Left ventricle myocardium inferior (tissue), 1 donor: ENCODE measurements at places on chromosomes 5 and 9. TPM values are rescaled to one million over a fixed set of nuclear protein-coding genes. Genes with fewer than 3 reads are reported as not detected.

Gene PLCXD3
- 73.1 TPM for total RNA-seq

Gene TMEM252
- not detected for total RNA-seq

Gene ENHO
- not detected for total RNA-seq

Gene BASP1
- 3.7 TPM for total RNA-seq

Gene ZSWIM6
- 5.7 TPM for total RNA-seq

Gene CDH10
- total RNA-seq, result not detected

Gene ZFR
- total RNA-seq, result 60.3 TPM

Gene TRMT10B
- 4.5 TPM for total RNA-seq

Gene ALDH1A1
- 20.7 TPM for total RNA-seq

Gene SOHLH1
- not detected for total RNA-seq

Gene TAF1L
- not detected for total RNA-seq

GRCh38 chr5:6820851-6821479 is 107.7 kb downstream of the TENT4A start:
- DNase-seq, result no peak

DNA sequence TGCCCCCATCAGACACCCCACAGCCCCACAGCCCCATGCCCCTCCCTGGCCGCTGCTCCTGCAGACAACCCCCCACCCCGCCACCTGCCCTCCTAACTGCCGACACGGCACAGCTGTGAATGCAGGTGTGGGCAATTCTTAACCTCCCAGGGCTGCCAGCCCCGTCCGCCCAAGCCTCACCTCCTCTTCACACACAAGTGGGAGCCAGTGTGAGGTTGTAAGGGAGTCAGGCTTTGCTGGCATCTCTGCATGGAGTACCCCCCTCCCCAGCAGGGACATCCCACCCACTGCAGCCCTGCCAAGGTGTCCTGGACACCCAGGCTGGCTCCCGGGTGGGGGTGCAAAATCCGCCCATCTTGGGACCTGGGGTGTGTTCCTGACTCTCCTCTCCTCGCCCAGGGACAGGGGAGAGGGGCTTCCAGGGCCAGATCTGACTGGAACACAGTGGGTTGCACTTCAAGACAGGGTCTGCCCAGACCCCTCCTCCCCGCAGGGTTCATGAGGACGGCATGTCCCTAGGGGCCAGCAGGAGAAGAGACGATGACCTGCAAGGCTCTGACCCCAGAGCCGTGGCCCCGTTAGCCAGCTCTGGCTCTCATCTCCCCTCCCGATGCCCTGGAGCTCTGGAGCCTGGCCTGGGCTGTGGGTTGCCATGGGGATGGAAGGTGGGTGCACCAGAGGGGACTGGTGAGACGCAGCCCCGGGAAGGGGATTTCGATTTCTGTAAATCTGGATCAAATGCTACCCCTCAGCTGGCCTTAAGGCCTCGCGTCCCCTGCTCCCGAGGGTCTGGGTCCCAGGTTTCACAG is 34.4 kb downstream of the SARDH start:
- no peak for DNase-seq

GRCh38 chr5:9284781-9285307 is 261.0 kb downstream of the SEMA5A start:
- DNase-seq, result no peak

DNA sequence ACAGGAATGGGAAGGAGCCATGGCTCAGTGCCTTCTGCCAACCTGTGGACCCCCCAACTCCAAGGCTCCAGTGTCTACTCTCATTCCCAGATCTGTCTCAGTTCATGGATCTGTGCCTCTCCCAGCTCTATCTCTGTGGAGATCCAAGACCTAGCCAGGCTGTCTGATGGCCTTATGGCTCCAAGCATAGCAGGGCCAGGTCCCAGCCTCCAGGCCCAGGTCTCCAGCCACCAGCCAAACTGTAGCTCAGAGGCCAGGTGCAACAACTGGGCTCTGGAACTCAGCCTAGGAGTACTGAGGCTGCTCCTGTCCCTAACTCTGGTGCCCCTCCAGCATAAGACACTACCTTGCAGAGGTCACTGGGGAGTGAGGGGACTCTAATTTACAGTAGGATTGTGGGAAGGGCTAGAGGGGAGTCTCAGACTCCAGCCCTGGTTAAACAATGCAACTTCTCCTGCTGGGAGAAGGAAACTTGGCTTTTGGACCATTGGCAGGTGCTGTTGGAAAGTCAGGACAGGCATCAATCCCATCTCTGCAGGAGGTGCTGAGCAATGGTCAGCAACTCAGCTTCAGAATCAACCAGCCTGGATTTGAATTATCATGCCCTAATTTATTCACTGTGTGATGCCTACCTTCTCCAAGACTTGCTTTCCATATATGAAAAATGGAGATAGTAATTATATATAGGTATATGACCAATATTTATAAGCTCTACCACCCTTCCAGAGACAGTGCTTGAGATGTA is 63.0 kb downstream of the PCDH1 start:
- no peak for DNase-seq

DNA sequence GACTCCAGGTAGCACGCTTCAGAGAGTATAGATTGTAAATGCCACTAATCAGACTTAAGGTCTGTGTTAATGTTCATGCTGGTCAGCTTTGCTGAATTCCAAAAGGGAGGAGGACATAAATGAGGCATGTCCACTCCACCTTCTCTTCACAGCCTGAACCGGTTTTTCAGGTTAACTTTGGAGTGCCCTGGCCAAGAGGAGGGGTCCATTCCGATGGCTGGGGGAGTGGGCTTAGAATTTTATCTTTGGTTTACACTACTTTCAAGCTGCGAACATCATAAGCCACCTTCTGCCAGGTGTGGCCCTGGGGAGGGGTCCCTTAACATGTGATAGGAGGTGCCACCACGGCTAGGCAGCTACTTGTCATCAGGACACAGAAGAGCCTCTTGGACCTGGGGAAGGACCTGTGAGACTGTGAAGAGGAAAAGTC is 24.2 kb downstream of the ABO start:
- DNase-seq, result no peak

DNA sequence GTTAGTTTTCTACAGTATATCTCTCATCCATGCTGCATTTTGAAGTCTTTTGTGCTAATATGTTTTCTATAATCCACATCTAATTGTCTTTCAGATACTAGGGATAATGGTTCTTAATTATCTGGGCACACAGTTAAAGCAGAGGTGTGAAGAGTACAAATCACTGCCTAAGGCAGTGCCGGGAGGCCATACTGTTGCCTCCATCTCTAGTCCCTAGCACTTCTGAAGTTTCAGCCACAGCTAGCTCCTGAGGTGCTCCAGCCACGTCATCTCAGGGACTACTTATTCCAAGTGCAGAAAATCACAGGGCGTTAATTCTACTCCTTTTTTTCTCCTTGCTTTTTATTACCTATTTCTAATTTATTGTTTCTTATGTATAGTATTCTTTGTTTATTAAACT is 760.0 kb upstream of the FAM174A start:
- no peak for DNase-seq

- DNase-seq, result no peak
These were observed 157.7 kb downstream of the SLF1 start for GRCh38 chr5:94776167-94776566.

DNA sequence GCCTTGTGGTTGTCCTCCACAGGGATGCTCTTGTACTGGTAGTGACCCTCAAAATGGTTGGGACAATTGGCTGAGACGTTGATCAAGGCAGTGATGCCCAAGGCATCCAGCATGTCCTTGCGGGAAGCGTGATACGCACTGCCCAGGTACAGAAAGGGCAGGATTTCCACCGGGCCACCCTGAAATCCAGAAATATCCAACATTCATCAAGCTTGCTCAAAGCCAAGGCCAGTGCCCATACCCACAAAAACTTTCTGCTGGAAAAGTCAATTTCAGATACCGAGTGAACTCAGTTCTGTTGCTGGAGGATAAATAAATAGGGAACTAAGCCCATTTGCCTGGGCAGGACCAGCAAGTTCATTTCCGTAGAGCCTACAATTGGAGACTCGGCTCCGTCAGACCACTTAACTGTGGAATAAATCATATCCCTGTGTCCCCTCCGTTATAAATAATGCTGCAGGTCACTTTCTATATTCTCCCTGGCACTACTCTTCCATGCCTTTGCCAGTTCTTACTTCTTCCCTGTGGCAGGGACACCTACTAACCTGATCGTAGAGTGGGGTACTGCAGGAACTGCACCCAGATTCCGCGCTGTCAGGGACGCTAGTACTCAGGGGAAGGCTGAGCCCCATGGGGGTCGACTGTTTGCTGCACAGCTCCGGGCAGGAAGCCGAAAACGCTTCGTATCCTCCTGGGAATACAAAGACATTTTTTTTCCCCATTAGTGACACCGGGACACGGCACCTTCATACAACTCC is 1.2 kb downstream of the DUSP1 start:
- no peak for DNase-seq

DNA sequence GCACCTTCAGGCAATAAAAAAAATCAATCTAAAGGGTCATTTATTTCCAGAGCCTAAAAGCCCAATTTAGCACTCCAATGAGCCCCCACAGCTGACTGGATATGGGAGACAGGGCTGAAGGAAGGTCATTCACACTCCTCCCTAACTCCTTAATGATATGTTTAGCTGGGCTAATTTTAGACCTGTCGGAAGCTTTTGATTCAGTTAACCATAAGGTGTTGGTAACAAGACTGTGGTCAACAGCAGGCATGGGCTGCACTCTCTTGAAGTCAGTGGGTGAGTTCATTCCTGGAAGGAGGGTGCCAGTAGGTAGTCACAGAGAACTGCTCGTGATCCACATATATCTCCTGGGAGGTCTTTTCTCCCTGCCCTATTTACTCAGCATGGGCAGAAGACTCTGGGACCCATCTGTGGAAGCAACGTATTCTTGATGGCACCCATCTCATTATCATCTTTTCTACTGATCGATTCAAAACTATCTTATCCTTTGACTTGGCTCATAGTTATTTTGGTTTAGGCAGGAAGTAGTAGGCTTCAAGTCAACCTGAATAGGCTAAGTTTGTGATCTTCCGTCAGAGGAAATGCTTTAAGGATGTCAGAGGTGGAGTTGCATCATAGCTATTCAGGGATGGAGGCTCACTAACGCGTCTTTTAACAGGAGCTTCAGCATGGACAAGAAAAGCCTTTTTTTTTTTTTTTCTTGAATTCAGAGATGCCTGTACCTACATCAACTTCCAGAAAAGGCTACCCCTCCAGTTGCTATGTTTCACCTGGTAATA is 367.7 kb upstream of the SLC30A5 start:
- no peak for DNase-seq

- no peak for DNase-seq
These were observed 663.8 kb upstream of the KLF4 start for GRCh38 chr9:108153416-108153815.

- DNase-seq, result no peak
These were observed 197.4 kb downstream of the GAS1 start for GRCh38 chr9:86749894-86750255.

- no peak for DNase-seq
These were observed 2240.9 kb upstream of the WWC1 start for GRCh38 chr5:166050531-166050930.

DNA sequence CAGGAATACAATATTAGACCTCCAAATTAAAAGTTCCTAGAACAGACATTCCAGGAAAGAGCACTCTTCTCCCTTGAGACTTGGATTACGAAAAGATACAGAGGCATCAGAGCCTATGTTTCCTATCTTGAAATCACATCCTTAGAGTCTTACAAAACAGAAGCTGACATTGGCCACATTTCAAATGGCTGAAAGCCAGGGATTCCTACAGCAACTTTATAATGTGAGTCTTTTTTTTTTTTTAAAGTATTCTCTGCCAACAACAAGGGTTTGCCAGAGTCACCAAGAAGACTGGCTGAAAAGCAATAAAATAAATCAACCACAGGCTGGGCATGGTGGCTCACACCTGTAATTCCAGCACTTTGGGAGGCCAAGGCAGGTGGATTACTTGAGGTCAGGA is 63.1 kb downstream of the TRPM6 start:
- no peak for DNase-seq

- no peak for DNase-seq
These were observed 59.1 kb downstream of the PLK2 start for GRCh38 chr5:58400737-58401136.

DNA sequence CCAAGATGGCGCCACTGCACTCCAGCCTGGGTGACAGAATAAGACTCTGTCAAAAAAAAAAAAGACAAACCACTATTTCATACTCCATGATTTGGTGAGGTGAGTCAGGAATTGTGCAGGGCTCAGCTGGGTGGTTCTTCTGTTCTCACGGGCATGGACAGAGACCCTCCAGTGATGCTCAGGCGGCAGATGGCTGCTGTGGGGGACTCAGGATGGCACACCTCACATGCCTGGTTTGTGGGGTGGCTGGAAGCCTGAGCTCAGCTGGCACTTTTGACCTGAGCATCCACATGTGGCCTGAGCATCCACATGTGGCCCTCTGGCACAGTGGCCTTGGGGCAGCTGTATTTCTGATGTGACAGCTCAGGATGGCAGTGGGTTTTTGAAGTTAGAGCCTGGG is 217.2 kb downstream of the IRX2 start:
- DNase-seq, result no peak

DNA sequence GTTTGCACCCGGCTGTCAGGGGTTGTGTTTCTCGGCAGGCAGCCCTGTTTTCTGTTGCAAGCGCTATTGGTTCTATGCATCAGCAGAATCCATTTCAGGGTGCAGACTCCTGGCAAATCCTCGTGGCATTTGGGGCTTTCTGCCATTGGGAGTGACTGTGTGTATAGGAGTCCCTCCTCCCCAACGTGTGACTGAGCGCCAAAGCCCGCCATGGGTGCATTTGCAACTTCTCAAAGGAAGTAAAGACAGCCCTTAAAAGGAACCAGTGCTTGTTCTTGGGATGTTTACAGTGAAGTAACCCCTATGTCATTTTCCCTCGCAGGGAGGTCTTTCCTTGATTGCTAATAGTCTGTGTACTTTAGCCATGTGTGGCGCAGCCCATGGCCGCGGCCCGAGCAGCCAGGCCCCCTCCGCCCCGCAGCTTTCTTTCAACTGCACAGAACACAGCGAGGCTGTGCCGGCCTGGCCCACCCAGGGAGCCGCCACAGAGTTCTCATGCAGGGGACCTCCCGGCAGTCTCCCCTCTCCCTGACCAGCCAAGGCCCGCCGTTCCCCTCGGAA is 175.6 kb downstream of the HSD17B3 start:
- no peak for DNase-seq

DNA sequence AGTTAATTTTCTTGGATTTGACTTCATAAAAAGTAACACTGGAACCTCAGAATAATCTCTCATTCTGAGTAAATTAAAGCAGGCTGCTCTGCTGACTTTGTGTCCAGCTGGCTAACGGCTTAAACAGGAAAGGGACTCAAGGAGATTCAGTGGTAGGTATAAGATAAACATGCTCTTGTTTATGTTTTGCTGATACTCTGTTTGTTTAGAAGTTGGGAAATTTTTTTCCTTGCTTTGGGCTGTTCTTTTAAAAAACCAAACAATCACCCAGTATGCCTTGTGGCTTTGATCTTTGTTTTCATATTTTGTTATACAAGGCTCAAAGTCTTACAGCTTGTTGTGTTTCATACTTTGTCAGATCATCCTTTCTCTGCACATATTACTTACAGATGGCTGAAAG is 237.6 kb upstream of the RIOK2 start:
- no peak for DNase-seq
